ENCODE measurements at places on chromosomes 4 and X.

DNA sequence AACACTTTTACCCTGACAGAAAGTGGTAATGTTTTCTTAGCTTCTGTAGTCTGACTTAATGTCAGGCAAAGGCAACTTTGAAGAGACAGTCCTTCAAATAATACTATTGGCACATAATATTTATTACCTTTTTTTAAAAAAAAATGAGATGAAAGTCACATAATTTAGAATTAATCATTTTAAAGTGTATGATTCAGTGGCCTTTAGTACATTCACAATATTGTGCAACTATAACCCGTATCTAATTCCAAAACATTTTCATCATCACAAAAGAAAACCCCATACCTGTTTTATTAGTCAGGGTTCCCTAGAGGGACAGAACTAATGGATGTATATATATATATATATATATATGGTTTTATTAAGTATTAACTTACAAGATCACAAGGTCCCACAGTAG, 94.8 kb upstream of the TEX13A start:
- DNase-seq, result no peak

DNA sequence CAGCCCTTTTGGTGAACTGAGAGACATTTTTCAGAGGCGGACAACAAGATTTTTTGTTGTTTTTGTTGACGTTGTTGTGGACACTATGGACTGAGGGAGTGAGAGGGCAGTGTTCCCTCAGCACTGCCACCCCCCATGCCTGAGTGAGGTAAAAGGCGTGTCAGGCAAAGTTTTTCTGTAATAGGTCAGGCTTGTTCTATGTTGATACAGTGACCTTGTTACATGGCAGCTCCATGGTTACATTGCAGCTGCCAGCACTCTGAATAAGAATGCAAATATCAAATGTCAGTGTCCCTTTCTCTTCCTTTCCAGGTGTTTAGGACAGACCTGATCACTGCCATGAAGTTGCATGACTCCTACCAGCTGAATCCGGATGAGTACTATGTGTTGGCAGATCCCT, 36.6 kb downstream of the JADE1 start:
- no peak for DNase-seq

DNA sequence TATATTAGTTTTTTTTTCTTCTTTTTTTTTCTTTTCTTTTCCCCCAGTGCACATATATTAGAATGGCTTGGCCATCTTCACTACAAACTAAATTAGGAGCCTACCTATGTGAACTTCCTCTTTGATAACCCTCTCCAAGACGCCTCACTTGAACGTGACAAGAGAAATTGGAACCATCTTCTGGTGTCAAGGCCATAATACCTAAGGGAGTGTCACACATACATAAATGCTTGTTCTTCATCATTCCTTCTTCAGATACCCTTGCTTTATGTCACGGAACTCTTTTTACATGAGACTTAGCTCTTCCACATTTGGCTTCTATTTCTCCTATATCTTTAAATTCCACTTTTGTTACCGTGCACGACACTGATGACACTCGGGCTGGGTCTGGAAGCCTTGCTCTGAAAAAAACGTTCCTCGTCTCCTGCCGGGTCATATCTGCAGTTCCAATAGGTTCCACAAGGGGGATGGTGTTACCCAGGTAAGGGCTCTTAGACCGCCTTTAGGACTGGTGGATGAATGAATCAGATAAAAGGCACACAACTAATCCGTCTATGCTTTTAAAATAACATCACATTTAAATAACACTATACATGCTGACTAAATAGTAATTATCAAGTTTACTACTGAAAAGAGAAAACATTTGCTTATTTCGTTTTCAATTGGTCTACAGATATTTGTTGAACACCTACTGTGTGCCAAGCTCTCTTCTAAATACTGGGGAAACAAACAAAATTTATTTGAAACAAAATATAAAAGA, 19.9 kb downstream of the DGAT2L6 start:
- peak; percentile 25 for DNase-seq

DNA sequence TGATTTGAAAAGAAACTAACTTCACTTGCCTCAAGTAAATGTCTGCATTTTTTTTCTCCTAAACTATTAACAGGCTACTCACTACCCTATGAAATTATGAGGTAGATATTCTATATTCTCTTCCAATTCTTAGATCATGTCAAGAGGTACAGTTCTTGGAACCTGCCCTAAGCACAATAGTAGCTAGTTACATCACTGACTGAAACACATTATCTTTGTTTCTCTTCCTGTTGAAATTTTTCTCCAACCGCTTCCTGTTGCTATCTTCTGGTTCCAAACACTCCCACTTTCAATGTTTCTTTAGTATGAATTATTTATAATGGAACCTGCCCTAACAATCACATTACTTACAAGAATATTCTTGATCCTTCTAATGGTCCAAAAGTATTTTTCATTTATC, 5.0 kb upstream of the BANK1 start:
- DNase-seq, result no peak

DNA sequence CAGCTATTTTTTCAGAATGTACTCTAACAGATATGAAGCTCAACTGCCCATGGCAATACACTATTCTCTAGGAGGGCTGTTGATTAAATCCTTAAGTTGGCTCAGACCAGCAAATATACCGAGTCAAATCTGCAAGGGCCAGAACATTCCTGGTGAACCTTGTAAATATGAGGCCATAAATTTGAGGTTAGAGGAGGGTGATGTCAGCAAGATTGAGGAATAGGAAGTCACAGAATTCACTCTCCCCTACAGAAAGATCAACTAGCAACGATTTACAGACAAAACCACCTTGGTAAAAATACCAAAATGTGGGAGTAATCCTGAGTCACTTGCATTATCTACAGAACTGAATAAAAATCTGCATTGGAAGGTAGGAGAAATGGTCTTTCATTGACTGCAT, 399.3 kb downstream of the GPM6A start:
- no peak for DNase-seq

GRCh38 chr4:40747207-40747835, 2.4 kb upstream of the NSUN7 start:
- DNase-seq, result no peak

GRCh38 chr4:112288455-112288854, 2.8 kb upstream of the TIFA start:
- DNase-seq, result no peak

GRCh38 chr4:18111081-18111480, 89.5 kb upstream of the LCORL start:
- DNase-seq, result no peak

GRCh38 chrX:34426334-34426733, 230.8 kb downstream of the TMEM47 start:
- DNase-seq, result no peak

DNA sequence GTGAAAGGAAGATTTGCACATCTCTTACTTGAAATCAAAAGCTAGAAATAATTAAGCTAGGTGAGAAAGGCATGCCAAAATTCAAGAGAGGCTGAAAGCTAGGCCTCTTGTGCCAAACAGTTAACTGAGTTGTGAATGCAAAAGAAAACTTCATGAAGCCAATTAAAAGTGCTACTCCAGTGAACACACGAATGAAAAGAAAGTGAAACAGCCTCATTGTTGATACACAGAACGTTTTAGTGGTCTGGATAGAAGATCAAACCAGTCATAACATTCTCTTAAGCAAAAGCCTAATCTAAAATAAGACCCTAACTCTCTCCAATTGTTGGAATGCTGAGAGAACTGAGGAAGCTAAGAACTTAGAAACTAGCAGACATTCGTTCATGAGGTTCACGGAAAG, 122.3 kb downstream of the UNC5C start:
- no peak for DNase-seq

DNA sequence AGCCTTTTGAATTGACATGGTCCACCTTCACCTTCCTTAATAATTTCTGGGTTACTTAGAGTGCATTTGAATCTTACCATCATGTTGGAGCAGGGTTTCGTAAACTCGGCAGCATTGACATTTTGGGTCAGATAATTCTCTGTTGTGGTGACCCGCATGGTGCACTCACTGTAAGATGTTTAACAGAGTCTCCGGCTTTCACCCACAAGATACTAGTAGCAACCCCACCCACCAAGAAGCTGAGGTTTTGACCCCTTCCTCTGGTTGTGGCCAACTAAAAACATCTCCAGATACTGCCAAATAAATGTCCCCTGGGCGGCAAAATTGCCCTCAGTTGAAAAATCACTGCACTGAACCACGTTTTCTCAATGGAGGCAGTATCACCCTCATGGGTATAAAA, 62.7 kb downstream of the CHST7 start:
- DNase-seq, result no peak

DNA sequence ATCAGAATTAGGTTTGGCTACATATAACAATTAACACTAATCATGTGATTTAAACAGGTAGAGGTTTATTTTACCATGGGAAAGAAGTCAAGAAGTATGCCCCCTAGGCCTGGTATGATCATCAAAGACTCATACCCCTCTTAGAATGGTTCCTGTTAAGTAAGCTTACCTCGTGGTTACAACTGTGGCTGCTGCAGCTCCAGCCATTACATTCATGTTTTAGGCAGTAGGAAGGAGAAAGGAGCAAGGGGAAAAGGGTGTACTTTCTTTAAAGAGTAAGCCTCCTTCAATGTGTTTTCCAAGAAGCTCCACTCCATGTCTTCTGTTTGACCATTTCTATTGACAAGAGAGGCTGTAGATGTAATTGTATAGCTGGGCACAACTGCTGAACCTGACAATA, 94.9 kb upstream of the GATB start:
- no peak for DNase-seq

- DNase-seq, result no peak
Measured at GRCh38 chr4:1283711-1284110, 6.0 kb upstream of the MAEA start.

DNA sequence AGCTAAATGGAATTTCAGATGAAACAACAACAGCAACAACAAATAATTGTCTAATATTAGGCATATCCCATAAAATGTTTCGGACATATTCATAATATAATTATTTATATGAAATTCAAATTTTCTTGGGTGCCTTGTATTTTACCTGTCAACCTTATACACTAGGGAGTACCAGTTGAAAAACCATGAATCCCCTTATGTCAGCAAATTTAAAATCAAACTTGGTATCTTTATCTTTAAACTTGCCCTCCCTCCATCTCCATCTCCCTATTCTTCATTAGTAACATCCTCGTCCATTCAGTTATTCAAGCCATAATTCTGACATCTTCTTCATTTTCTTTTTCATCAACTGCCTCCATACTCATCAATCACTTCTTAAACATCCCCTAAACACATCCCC, 974.5 kb upstream of the HS3ST1 start:
- no peak for DNase-seq

DNA sequence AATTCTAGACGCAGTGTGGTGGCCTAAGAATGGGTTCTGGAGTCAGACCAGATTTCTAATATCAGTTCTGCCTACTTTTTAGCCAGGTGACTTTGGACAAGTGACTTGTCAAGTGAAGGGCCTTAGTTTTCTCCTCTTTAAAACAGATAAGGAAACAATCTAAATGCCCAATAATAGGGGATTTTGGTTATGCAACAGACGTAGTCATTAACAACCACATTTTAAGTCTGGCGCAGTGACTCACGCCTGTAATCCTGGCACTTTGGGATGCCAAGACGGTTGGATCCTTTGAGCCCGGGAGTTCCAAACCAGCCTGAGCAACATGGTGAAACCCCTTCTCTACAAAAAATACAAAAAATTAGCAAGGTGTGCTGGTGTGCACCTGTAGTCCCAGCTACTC, 2.1 kb upstream of the ZMYM3 start:
- no peak for DNase-seq

DNA sequence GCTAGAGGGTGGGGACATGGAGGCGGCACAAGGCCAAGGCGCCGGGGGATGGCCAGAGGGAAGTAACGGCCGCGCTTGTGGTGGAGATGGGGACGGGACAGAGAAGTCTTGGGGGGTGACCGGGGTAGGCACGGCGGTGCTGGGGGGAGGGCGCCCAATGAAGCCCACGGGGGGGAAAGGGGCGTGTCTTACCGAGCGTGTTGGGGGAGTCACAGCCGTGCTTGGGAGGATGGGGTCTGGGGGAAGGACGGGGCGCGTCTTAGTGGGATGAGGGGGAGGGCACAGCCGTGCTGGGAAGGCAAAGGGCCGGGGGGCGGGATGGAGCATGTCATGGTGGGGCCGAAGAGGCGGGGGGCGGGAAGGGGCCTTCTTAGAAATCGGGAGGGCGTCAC, 952 bp downstream of the ARSD start:
- DNase-seq, result no peak

DNA sequence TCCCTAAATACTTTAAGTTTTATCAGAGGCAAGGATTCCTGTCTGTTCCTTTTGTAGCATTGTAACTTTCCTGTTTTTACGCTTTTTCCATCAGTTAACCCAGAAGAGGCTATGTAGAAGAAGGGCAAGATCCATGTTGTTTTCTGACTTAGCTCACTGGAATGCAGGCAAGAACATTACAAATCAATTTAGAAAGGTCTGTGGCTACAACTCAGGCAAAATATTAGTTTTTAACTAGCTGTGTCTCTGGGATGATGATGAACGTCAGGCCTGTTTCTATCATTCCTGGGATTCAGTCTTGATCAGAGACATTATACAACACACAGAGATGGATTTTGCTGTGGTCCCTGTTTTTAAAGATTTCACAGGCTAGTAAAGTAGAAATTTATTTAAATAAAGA, 813.0 kb upstream of the POU3F4 start:
- DNase-seq, result no peak

GRCh38 chrX:132749406-132749805, 209.0 kb downstream of the HS6ST2 start:
- no peak for DNase-seq

- no peak for DNase-seq
Measured at GRCh38 chrX:42079968-42080367, 156.6 kb upstream of the CASK start.

- no peak for DNase-seq
Measured at GRCh38 chrX:139091066-139091465, 379.5 kb upstream of the FGF13 start.

DNA sequence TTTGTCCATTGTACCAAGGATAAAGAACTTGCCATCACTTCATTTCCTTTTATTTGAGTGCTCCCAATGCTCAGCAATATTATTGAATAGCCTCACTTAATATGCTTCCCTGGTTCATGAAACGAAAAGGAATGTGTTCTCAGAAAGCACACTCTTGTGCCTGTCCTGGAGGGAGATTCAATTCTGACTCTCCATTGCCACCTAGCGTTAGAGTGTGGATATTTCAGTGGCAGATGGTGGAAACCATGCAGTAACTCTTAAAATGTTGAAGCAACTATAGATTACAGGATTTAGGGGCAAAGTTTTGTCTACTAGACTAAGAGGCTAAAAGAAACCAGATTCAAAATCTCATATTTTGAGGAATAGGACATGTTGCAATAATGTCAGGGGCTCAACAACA, 36.0 kb downstream of the GAB3 start:
- peak; percentile 34 for DNase-seq

GRCh38 chr4:174521800-174522182, 497 bp downstream of the HPGD start:
- no peak for DNase-seq

- no peak for DNase-seq
Measured at GRCh38 chr4:2303686-2304320, 41.9 kb upstream of the MXD4 start.

DNA sequence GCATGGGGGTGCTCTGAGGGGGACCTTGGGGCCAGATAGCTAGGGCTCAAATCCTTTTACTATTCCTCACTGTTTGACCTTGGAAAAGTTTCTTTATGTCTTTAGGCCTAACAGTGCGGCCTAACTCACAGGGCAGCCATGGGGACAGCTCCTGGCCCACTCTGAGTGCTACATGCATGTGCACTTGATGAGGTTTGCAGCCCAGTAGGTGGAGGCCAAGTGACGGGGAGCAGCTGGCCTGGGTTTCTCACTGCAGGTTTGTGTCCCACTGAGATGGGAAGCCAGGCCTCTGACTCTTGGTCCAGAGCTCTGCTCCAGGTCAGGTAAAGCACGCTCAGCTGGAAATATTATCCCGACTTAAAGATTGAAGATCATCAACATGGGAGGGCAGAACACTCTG, 102.8 kb downstream of the SLC2A9 start:
- no peak for DNase-seq

GRCh38 chr4:161132715-161133425, 1030.9 kb downstream of the FSTL5 start:
- no peak for DNase-seq
